ENCODE measurements at places on chromosomes 12 and 14.

GRCh38 chr12:97148941-97149559, 242.0 kb downstream of the NEDD1 start:
- DNase-seq: peak; percentile 73

GRCh38 chr12:109753054-109753401, 39.4 kb downstream of the FAM222A start:
- no peak for DNase-seq

- DNase-seq: peak; percentile 94
These were observed 4.7 kb upstream of the CRIP1 start for GRCh38 chr14:105481886-105482457.

DNA sequence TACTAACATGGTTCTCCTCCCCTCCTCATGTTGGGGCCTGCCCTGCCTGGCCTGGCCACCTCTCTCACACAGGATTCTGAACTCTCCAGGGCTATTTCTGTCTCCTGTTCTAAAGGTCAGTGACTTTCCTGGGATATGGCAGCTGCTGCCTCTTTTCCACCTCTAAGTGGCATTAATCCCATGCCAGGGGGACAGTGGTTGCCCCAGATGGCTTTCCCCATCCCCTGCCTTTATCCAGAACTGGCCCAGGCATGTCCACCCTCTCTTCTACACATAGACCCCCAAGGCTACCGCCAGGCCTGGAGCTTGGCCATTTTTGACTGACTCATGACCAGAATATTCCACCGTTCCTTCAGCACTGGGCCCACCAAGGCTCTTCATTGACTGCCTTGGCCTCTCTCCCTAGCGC, 90.4 kb downstream of the IRF2BPL start:
- no peak for DNase-seq

GRCh38 chr14:98909251-98909944, 362.6 kb downstream of the BCL11B start:
- DNase-seq: no peak

DNA sequence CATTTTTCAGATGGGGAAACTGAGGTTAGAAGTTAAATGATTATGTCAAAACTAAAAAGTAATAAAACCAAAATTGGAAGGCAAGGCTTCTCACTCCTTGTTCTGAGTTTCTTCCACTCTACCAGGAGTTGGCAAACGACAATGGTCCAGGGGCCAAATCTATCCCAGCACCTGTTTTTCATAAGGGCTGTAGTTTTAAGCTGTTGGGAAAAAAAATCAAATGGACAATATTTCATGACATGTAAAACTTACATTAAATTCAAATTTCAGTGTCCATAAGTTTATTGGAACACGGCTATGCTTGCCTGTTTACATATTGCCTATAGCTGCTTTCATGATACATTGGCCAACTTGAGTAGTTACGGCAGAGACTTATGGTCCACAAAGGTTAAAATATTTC, 56.7 kb upstream of the TMCC3 start:
- no peak for DNase-seq

DNA sequence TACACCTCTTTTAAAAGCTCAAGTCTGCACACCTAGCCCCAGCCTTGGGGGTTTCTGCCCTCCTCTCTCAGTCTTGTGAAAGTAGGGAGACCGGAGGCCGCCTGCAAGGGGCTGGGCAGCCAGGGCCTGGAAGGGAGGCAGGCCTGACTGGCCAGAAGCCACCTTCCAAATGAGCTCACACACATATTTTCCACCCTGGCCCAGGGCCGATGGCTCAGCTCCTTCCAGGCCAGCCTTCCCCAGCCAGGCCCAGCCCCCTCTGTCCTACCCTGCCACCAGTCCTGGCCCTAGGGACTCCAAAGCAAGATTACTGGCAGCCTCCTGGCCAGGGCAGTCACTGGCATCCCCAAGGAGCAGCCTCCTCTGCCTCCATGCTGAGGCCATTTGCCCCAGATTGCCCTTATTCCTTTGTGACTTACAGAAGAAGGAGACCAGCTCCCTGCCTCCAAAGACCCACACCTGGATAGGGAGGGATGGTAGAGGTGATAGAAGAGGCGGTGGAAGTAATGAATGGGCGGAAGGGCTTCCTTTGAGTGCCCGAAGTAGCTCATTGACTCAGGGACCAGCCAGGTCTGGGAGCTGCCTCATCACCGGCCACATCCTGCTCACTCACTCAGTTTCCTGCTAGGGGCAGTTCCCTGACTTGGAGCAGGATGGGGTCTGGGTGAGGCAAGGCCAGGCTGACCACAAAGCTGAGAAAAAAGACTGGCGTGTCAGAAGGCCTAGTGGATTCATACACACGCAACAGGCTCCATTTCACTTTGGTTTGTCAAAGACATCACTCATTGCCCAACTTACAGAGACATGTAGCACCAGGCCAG, 14.8 kb downstream of the MMP14 start:
- peak; percentile 41 for DNase-seq

- no peak for DNase-seq
These were observed 254.4 kb upstream of the CCDC196 start for GRCh38 chr14:66231820-66232219.

GRCh38 chr12:64286521-64286920, 64.4 kb upstream of the KICS2 start:
- DNase-seq: no peak

- no peak for DNase-seq
These were observed 40.7 kb upstream of the RIN3 start for GRCh38 chr14:92472860-92473259.

- DNase-seq: no peak
These were observed 5.2 kb downstream of the MYBPC1 start for GRCh38 chr12:101599771-101600484.

DNA sequence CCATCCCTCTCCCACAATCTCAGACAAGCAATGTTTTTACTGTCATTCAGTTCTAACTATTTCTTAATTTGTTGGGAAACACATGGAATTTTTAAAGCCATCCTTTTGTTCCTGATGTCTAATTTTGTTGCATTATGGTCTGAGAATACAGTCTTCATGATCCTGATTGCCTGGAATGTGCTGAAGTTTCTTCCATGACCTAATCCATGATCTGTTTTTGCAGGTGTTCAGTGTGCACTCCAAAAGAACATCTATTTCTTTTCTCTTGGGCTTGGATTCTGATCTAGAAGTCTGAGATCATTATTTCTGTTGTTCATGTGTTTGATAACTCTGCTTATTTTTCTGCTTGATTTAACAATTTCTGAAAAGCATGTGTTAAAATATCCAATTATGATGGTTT, 43.2 kb upstream of the PHC1 start:
- no peak for DNase-seq

GRCh38 chr12:51917746-51918453, 10.6 kb downstream of the ACVRL1 start:
- DNase-seq: no peak

- no peak for DNase-seq
These were observed 63.2 kb downstream of the ATP2B1 start for GRCh38 chr12:89645434-89645833.

DNA sequence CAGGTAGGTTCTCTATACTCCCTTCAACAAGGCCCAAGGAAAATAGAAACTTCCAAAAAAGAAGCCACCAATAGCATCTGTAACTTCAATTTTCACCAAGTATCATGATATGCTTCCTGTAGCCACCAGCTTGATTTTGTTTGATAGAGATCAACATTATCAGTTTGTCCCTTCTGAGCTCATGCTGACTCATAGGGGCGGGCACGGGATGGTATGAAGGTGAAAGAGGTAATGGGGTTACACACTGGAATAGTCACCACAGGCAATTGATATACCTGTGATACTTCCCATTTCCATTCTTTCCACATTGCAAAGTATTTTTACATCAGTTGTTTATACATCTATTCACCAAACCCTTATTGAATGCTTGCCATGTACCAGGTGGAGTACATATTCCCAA, 134.1 kb downstream of the KCNA5 start:
- DNase-seq: no peak

DNA sequence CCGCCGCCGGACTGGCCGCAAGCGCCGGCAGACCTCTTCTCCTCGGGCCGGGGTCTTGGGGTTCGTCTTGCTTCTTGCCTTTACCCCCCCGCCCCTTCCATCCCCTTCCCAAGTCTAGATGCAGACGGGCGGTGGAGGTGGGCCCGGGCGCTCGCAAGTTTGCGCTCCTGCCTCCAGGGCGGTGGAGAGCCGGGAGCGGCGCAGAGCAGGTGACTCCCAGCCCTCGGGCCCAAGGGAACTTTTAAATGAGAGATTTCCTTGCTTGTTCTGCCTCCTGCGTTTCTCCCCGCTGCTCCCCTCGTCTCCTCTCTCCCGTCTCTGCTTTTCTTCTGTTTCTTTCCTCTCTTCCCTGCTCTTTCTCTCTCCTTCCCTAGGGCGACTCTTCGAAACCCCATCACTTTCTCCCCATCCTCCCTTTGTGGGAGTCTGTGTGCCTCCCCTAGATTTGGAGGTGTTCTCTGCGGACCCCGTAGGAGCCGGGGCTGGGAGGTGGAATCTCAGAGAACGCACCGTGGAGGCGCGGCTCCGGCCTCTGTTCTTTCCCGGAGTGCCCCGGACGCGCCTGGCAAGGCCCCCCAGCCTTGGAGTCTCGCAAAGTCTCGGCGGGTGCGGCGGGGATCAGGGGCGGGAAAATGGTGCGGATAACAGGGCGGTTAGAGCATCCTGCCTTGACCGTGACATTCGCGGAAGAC, 114.7 kb upstream of the MYL2 start:
- DNase-seq: peak; percentile 9

DNA sequence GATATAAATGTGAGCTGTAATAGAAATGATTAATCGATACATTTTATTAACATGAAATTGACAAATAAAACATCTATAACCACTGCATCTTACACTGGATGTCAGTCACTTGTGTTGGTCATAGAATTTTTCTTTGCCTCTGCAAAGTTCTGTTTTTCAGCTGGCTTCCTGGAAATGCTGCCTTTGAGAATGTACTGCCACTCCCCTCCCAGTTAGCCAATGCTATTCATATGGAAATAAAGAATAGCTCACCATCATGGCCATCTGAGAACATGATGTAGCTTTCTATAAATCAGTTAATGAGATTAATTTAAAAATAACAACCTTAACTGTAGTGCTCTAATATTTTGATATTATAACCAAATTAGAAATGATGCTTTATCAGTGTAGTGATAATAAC, 41.1 kb downstream of the SLCO1B1 start:
- DNase-seq: no peak

GRCh38 chr12:69666798-69667197, 32.3 kb downstream of the BEST3 start:
- DNase-seq: no peak

GRCh38 chr12:87368259-87368658, 660.9 kb downstream of the C12orf50 start:
- DNase-seq: no peak

DNA sequence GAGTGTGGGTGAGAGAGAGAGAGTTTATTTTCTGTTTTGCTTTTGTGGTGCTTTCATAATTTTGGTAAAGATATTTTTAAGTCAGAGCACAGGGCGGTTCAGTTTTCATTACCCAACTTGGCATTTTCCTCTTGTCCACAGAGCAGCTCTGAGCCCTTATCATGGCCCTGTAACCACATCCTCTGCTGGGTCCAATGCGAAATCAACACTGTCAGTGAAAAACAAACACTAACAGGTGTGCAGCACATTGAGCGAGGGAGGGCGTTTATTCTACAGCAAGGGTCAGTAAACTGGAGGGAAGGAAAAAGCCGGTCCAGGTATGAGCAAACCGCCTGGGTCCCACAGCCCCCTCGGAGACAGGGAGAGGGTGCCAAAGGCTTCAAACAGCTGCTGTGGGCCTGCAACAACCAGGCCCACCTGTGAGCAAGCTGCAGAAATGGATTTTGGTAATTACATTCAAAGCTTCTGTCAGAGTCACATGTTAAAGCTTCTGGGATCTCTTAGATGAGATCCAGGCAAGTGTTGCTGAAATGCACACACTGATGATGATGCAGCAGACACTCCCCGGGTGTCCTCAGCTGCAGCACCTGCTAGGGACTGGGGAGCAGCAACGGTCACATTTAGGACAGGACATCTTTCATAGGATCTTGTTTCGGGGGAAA, 132.7 kb upstream of the DYRK2 start:
- DNase-seq: peak; percentile 9

- no peak for DNase-seq
These were observed 10.5 kb downstream of the MTRFR start for GRCh38 chr12:123243671-123244262.

GRCh38 chr12:21666722-21667121, 9.1 kb upstream of the LDHB start:
- DNase-seq: no peak

DNA sequence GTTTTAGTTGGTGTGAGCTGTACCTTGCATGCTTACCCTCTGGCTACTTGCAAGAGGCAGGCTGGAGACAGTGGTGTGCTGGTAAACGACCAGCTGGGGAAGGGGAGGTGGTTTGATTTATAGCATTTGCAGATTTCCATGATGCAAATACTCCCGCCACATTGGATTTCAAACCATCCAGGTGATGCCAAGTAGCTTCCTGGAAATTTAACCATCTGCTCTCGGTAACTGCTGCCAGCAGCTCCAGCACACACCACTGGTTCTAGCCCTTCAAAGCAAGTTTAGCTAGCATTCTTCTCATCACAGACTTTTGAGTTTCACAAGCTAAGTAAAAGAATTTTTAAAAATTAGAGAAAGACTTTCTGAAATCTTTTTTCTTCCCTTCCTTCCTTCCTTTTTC, 104.5 kb upstream of the AMIGO2 start:
- no peak for DNase-seq

GRCh38 chr12:122999196-122999946, 18.9 kb downstream of the ARL6IP4 start:
- DNase-seq: no peak

- DNase-seq: no peak
These were observed 1702.6 kb upstream of the FLRT2 start for GRCh38 chr14:83827383-83827782.

GRCh38 chr12:99911081-99911480, 73.7 kb downstream of the ANKS1B start:
- DNase-seq: no peak

DNA sequence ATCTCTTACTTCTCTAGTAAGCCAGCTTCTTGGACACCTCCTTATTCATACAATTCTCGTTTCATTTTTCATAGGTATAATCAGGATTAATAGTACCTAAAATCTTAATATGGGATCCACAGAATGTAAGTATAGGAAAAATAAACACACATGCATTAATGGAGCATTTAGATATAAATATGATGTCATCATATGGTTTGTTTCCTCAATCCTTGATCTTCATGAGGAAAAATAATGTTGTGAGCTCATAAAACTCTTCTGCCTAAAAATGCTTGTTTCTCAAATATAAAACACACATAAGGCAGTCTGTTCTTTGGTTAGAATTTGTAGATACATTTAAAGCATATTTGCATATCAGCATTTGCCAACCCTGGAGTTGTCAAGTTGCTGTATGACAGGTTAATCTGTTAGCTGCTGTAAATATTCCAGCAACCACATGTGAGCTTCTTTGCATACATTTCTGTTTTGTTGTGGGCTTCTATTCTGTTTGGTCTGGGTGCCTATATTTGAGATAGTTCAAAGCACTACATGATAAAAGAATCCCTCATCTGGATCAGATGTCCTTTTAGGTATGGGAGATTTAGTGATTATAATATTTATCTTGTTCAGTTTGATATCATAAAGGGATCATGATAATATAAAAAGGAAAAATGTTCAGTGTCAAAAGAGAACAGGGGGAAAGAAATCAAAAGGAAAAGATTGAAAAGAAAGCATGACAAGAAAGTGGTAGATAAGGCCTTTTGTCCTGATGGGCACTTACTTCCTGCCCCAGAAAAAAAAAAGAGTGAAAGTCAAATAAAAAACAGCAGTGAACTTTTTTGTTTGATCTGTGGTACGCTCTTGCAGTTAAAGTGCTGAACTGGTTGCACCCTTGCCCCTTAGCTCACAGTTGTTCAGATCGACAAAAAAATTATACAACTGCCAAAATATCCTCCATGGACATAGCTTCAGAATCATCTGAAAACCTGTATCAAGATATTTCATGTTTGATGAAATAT, 68.6 kb downstream of the ACSS3 start:
- no peak for DNase-seq

Measured in activated CD4-positive, alpha-beta T cell treated with anti-CD3 and anti-CD28 coated beads for 48 hours (primary cell).